Pancreas (tissue), 10 donors: ENCODE measurements at places on chromosomes 13 and 19. TPM values are rescaled to one million over a fixed set of nuclear protein-coding genes. Genes with fewer than 3 reads are reported as not detected.

GRCh38 chr19:33490041-33490451 is 31.5 kb downstream of the PEPD start:
- DNase-seq: no peak

DNA sequence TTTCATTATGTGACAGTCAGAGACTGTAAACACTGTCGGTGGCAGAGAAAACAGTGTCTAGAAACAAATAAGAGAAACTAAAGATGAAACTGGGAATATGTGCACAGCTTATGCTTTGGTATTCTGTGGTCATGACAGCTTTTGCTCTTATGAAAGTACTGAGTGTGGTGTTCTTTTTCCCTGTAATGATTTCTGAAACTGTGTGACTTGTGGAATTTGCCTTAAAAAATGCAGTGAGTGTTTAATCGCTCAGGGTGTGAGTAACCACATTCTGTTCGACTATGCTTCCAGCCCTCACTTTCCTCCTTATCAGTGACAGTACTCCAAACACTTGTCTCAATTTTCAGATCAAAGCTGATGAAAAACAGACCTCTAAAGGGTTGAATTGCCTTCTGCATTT is 66.9 kb upstream of the DIAPH3 start:
- no peak for DNase-seq

Gene ZNF793
- total RNA-seq: 2.0 TPM

DNA sequence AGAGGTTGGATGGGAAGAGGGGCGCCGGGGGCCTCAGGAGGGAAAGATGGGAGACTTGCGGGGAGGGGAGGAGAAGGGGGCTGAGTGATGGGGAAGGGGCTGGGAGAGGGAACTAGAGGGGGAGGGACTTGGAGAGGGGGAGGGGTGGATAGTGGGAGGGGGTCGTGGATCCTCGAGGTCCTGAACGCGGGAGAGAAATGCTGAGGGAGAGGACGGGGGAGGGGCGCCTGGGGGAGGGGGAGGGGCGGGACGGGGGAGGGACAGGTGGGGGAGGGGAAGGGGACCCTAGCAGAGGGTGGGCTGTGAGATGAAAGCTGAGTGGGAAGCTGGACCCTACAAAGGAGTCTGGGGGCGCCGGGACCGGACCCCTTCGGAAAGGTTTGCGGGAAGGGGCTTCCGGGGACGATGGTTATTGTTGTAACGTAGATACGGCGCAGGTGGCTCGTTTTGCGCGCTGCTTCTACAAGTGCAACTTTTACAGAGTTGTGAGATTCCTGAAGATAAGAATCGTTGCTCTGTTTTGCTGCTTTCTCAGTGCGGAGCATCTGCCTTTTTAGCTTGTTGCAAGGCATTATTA is 418 bp downstream of the ZNF444 start:
- DNase-seq: no peak

DNA sequence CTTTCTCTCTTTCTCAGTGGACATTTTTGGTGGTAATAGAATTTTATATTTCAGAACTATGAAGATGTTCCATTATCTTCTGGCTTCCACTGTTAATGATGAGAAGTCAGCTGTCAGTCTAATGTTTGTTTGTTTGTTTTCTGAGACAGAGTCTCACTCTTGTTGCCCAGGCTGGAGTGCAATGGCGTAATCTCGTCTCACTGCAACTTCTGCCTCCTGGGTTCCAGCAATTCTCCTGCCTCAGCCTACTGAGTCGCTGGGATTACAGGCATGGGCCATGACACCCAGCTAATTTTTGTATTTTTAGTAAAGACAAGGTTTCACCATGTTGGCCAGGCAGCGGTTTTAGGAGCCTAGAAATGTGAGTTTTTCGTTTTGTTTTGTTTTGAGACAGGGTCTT is 4.7 kb downstream of the ZNF317 start:
- no peak for DNase-seq

DNA sequence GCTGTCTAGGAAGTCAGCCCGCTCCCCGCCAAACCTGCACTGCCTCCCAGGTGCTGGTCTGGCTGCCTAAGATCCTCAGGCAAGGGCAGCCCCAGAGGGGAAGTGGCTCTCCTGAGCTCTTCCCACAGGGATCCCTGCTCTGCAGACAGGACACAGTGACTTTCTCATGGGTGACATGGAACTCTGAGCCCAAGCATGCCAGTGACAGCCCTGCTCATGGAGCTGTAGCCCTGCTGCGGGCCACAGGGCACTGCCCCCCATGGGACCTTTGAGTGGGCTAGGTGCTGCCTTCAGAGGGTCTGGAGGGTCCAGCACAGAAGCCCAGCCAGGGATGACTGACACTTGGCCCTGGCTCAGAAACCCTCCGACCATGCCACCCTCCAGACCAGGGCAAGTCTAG is 109.1 kb downstream of the TUBA3C start:
- no peak for DNase-seq

DNA sequence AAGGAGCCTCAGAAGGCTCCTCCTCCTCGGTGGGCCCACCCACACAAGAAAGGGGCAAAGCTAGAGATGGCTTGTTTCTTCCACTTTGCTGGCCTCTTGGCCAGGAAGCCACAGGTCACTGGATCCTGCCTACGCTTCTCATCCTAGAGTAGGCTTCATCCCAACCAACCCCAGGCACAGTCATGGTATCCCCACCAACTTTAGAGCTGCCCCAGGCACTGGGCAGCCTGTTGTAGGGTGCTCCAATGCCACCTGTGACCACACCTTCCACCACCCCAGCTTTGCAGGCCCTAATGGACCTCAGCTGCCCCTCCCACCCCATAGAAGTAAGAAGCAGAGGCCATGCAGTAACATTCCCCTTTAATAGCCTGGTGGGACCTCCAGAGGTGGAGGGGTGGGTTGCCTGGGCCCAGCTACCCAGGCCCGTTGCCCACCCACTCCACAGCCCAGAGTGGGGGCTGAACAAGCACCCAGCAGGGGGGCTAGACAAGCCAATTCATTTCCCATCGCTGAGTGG is 522 bp upstream of the CHMP2A start:
- no peak for DNase-seq

DNA sequence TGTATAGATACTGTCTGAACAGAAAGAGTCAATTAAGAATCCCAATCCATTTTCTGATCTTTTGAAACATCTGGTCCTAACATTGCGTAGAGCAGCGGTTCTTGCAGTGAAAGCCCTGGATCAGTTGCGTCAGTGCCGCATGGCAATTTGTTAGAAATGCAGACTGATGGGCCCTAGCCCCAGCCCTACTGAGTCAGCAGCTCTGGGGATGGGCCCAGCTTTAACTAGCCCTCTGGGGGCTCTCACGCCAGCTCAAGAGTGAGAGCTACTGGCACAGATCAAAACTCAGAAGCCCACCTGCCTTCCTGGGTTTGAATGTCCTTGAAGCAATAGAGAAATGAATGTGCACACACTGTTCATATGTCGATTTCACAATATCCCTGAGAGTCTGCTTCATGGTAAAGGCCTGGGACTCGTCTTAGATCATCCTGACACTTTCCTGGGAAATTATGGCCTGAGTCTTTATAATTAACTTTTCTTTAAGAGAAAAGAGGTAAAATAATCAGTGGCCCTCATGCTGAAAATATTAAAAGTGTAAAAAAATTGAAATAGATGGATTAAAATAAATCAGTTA is 206.8 kb upstream of the TMTC4 start:
- DNase-seq: no peak

DNA sequence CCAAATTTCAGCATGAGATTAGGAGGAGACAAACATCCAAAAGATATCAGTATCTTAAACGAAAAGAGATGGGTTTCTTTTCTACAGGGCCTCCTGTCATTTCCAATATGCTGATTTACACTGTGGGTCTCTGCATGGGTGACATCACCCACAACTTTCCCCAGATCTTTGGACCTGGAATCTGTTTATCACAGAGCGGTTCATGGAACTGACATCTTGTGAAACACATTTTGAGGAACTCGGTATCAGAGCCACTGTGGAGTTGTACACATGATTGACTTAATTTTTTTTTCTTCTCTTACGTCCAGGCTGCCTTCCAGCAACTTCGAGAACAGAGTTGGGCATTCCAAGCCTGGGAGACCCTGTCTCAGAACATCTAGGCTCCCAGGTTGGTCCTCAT is 80.2 kb upstream of the SERP2 start:
- no peak for DNase-seq

DNA sequence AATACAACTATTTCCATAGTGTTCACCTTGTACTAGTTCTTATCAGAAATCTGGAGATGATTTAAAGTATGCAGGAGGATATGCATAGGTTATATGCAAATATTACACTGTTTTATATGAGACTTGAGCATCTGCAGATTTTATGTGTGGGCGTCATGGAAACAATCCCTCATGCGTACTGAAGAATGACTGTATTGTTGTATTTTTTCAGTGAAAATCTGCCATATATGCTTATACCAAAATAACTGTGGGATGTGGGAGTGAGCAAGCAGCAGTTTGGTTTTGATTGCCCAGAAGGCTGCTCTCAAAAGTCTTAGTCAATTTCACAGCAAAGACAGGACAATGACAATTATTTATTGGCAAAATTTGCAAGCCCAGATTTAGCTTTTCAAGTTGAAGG is 238.8 kb upstream of the PCDH20 start:
- DNase-seq: no peak

Gene RXFP2
- not detected for total RNA-seq

DNA sequence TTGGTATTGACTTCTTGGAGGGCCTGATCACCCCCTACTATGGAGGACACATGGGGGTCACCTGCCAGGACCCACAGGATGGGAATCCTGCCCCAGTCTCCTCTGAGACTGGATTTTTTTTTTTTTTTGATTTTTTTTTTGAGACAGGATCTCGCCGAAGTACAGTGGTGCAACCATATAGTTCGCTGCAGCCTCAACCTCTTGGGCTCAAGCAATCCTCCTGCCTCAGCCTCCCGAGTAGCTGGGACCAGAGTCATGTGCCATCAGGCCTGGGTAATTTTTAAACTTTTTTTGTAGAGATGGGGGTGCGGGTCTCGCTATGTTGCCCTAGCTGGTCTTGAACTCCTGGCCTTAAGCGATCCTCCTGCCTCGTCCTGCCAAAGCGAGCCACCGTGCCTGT is 14.2 kb upstream of the ADGRE5 start:
- no peak for DNase-seq

GRCh38 chr13:113627136-113627535 is 30.9 kb downstream of the ATP4B start:
- DNase-seq: no peak

GRCh38 chr13:112248862-112249592 is 127.1 kb upstream of the SPACA7 start:
- DNase-seq: no peak

- no peak for DNase-seq
Measured at GRCh38 chr13:23847497-23847896, 41.7 kb downstream of the MIPEP start.

GRCh38 chr19:46759817-46760333 is 13.6 kb upstream of the STRN4 start:
- no peak for DNase-seq

Gene LHB
- total RNA-seq: 6.6 TPM

DNA sequence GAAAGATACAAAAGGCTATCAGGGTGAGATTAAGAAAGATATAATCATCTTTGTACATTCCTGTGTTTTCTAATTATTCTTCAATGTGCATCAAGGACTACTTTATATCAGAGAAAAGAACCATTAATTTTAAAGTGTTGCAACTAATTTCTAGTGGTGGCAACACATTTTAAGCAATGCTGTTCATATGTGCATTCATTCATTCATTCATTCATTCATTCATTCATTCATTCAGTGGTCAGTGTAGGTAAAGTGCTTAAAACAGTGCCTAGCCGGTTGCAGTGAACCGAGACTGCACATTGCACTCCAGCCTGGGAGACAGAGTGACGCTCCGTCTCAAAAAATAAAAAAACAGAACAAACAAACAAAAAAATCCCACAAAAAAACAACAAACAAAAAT is 155.7 kb upstream of the ZNF536 start:
- no peak for DNase-seq

GRCh38 chr19:19540715-19541515 is 2.9 kb downstream of the CILP2 start:
- peak; percentile 68 for DNase-seq

Gene KLHL1
- total RNA-seq: not detected

DNA sequence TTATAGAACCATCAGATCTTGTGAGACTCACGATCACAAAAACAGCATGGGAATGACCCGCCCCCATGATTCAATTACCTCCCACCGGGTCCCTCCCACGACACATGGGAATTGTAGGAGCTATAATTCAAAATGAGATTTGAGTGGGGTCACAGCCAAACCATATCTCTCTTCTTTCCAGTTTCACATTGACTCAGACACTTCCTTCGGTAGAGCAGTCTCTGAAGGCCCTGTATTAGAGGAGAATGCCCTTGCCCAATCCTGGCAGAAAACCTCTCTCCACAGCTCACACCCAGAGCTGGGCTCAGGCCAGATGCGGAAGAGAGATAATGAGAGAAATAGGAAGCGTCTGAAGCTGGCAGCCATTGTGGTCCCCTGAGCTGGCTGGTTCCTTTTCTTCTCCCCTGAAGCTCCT is 72.4 kb upstream of the CLDN10 start:
- no peak for DNase-seq

GRCh38 chr19:31387717-31388301 is 38.6 kb upstream of the TSHZ3 start:
- no peak for DNase-seq

GRCh38 chr19:14182476-14182875 is 23.5 kb downstream of the ADGRL1 start:
- no peak for DNase-seq

GRCh38 chr13:37869506-37869755 is 141 bp downstream of the TRPC4 start:
- no peak for DNase-seq

DNA sequence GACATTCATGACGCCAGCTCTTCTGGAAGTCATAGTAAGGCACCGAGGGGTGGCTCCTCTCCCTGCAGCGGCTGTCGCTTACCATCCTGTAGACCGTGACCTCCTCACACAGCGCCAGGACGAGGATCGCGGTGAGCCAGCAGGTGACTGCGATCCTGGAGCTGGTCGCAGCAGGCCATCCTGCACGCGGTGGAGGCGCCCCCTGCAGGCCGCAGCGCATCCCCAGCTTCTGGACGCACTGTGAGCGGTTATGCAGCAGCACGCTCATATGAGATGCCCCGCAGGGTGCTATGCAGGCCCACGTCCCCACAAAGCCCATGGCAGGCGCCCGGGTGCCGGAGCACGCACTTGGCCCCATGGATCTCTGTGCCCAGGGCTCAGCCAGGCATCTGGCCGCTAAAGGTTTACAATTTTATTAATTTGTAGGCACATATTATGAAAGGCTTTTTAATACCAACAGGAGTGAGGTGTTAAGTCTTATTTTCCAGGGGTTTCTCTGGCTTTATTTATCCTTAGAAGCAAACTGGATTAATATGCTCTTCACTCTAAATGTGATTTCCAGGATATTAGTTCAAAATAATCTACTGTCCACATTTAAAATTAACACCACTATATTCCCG is 35.6 kb upstream of the PSPC1 start:
- DNase-seq: peak; percentile 29

DNA sequence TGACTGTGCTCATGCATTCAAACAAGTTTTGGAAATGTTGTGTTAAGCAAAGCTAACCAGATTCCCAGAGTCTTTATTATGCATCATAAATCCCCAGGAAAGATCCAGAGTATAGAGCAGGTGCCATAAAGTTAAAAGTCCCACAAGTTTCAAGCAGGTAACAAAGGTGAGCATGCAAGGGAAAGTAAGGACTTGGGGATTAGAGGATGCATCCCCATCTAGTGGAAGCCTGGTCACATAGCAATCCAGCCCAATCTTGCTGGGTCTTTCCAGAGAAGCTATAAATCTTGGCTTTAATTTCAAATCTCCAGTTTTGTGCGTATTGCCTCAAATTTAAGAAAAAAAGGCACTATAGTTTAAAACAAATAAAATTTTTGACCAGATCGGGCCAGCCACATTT is 72.7 kb downstream of the ZNF254 start:
- no peak for DNase-seq

Gene TUBB4A
- 2.3 TPM for total RNA-seq
